ENCODE measurements at places on chromosomes 6 and 20.

- DNase-seq = no peak
Observed at GRCh38 chr6:29791786-29792122, 35.9 kb upstream of the HLA-G start.

GRCh38 chr6:140083375-140083774, 708.9 kb upstream of the CITED2 start:
- DNase-seq = no peak

- no peak for DNase-seq
Observed at GRCh38 chr6:148422085-148422484, 79.4 kb downstream of the SASH1 start.

- DNase-seq = no peak
Observed at GRCh38 chr6:56145616-56146015, 101.8 kb downstream of the COL21A1 start.

GRCh38 chr6:12102350-12102749, 90.2 kb downstream of the HIVEP1 start:
- DNase-seq = no peak
